Stimulated activated CD4-positive, alpha-beta T cell treated with anti-CD3 and anti-CD28 coated beads, Interleukin-1b, Interleukin-23, amount 100 ng/mL, for 1 hour (primary cell): ENCODE measurements at places on chromosomes 2 and 18.

DNA sequence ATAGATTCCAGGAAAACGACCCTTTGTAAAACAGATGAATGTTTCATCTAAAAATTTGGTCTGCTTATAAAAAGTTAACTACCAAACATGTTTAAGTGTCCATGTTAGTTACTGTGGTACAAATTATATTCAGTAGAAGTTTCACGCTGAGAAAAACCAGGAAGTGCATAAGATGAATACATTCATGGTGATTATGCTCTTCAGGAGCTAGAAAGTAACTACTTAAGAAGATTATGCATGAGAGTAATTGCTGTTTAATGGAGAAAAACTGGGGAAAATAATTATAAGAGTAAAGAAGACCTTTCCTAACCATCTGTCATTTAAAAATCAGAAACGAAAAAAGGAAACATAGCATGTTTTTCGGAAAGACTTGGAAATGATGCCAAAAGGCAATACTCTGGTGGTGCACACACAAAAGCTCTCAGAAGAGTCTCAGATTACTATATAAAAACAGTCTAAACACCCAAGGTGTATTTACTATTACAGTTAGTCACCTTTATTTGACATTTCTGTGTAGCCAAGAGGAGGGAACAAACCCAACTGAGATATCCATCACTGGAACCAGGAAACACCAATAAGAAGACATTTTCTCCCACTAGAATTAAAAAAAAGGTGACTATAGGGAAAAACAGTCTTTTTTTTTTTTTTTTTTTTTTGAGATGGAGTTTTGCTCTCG lies 38.8 kb upstream of the METTL21A start:
- no peak for DNase-seq

- DNase-seq, result no peak
Measured at GRCh38 chr2:110940376-110940910, 180.3 kb upstream of the BCL2L11 start.

DNA sequence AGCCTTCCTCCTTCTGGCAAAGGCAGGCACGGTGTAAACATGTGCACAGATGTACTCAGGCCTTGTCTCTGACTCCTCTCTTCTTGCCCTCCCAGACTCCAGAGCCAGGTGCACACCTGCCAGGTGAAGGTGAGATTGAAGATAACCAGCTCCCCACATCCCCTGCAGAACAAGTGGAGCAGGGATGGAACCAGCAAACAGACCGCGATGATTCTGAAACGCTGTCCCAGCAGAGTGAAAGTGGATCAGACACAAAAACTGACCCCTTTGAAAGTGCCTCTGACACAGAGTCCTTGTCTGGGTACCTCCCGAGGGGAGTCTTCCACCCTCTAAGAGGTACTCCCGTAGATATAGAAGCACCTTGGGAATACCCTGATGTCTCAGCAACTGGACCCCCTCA lies 77.2 kb downstream of the ARHGEF4 start:
- DNase-seq, result no peak

GRCh38 chr2:104250635-104251034 lies 603.3 kb upstream of the POU3F3 start:
- DNase-seq, result no peak

DNA sequence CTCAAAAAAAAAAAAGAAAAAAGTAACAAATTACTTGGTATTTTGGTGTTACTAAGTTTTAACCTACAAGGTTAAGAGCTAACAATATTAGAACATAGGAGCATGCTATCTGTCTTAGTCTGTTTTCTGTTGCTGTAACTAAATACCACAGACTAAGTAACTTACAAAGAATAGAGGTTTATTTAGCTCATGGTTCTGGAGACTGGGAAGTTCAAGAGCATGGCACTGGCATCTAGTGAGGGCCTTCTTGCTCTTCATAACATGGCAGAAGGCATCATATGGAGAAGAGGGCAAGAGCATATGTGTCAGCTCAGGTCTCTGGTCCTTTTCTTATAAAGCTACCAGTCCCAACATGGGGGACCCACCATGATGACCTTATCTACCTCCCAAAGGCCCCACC lies 36.5 kb downstream of the SMARCAL1 start:
- DNase-seq, result no peak
